Colonic mucosa (tissue), 4 donors: ENCODE measurements at places on chromosomes 12 and 14. TPM values are rescaled to one million over a fixed set of nuclear protein-coding genes. Genes with fewer than 3 reads are reported as not detected.
A peak's percentile ranks its signal among the peaks of the same experiment; 100 is the strongest.

DNA sequence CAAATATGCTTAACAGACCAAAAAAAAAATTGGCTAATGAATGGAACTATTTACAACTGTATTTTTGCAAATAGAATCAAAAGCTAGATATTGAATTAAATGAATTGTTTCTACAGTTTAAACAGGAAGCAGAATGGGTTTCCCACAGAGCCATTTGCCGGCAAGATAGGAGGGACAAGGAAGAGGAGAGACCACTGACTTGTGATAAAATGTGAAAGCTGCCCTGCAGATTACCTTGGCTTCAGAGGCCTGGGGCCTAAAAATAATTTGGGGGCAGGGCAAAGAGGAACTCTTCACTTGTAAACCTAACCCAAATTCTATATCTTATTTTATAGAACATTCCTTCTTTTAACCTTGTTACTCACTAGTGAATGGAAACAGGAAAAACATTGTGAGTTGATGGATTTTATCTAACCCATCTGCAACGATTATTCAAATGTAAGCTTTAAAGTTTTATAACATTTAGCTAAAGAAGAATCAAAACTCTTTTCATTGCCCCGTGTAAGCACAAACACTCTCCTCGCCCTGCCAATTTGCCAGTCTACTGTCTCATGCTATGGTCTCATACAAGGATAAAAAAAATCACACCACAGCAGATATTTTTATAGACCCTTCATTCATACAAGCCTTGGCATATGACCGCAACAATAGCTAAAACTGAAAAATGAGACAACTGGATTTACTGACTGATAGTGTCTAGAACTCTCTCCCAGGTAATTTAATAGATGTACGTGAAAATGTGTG lies 49.5 kb upstream of the MDM1 start:
- no peak for DNase-seq

INHBC gene
- total RNA-seq, result not detected

DNA sequence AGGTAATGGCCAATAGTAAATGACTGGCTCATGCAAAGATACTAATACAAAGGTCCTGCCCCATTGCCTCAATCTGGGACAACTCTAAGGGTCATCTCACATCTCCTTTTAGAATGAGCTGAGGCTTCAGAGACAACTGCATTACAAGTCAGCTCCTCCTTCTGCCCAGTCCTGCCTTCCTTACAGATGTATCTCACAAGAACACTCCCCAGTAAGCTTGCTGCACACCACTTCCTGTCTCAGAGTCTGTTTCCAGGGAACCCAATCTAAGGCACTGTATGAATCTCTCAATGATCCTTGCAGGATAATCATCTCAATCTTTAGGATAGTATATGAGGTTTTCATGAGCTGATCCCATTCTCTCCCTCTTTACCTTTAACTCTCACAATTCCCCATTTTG lies 57.8 kb upstream of the ZDHHC17 start:
- DNase-seq, result no peak

GRCh38 chr14:91606851-91607250 lies 96.7 kb upstream of the PPP4R3A start:
- no peak for DNase-seq

DNA sequence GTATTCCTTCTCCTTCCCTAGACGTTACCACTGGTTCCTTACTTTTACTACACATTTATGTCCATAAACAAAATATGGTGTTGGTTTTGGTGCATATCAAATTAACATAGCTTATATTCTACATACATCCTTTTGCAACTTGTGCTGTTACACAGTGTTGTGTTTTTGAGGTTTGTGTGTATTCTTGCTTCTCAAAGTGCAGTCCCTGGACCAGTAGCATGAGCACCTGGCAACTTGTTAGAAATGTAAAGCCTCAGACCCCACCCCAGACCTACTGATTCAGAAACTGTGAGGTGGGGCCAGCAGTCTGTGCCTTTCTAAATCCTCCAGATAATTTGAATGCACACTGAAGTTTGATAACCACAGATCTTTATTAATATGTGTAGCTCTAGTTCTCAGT lies 65.9 kb downstream of the RNFT2 start:
- no peak for DNase-seq

CD163L1 gene
- 4.2 TPM for total RNA-seq

DNA sequence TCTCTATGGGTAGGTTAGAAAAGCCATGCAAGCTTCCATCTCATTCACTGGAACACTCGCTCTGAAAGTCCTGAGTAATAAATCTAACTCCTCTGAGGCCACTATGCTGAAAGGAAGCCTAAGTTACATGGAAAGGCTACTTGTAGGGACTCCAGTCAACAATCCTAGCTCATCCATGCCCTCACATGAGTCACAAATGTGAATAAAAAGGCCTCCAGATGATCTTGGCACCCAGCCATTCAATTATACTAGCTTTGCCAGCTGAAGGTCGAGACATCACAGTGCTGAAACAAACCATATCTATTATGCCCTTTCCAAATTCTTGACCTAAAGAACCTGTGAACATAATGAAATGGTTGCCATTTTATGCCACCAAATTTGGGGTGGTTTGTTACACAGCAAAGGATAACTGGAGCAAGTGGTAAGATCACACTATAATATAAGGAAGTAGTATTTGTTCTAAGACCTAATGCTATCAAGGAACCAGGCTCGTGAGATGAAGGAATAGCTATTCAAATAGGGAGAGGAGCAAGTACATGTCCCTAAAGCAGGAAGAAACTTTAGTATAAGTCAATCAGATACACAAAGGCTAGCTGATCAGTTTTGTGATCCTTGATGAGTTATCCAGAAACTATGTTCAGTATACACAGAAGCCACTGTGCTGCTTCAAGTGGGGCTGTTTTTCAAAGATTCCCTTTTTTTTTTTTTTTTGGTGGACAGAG lies 142.1 kb downstream of the MED13L start:
- DNase-seq, result no peak

DNA sequence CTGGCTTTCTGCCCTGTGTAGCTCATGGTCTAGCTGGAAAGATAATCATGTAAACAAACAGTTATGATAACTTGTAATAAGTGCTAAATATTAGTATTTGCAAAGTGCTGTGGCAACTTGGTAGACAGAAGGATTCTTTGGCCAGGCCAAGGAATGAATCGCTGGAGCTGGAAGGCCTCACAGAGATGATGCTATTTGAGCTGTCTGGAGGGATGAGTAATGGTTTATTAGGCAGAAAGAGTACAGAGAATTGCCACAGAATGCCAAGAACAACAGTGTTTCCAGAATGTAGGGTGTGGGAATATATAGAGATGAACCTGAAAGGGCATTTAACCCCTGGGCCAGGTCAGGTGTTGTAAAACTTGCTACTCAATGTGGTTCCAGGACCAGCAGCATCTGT lies 27.6 kb downstream of the OTX2 start:
- no peak for DNase-seq

KCNH3 gene
- total RNA-seq, result 0.13 TPM

- DNase-seq, result no peak
Observed at GRCh38 chr14:24058951-24059475, 7.2 kb downstream of the CARMIL3 start.

DNA sequence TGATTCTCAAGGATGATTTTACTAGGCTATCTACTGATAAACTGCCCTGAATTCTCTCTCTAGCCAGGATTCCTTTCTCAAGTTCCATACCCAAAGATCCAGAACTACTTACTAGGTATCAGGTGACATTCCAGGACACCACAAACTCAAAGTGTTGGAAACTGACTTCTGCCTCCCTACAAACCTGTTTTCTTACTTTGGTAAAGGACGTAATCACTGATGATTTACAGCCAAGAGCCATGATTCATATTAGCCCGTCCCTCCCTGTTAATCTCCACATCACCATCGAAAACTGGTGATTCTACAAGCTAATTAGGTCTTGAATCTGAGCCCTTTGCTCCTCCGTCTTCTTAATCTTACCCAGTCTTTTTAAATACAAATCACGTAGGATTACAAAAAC lies 1.0 kb upstream of the ATG14 start:
- no peak for DNase-seq

CLEC6A gene
- not detected for total RNA-seq

KRT78 gene
- total RNA-seq, result not detected

DNA sequence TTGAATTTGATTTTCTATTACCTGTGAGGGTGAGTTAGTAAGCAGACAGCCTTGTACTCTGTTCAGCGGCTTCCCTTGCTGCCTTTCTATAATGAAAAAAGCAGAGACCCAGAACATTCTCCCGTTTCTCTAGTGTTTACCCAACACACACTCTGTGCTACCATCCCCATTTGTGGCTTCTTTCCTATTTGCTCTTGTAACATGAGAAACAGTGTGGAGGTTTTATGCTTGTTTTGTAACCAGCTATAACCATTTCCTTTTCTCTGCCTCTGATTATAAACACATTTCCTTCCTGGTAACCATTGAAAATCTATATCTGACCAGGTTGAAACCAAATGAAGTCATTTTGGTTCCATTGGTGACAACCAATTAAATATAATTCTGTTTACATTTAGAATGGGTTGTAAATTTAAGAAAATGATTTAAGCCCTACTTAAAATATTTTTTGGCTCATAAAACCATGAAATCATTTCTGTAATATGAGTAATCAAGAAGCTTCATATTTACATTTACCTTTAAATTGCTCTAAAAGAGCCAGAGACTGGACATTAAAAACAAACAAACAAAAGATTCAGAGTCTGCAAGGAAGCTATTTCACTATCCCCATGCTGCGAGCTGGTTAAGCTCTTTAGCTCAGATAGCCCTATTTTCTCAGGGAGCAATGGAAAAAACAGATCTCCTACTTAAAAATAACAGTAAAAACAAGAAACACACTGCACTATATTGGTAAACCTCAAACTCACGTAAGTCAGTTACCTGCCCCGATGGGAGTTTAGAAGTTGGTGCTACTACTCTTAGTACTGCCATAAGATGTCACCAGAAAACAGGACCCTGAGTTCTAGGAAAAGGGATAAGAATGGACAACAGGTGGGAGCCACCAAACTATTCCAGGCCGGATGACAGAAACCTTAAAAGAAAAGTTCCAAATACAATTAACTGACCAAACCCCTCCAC lies 206.5 kb upstream of the EEA1 start:
- DNase-seq, result no peak

- peak; percentile 84 for DNase-seq
Observed at GRCh38 chr14:75469606-75470237, 41.9 kb downstream of the JDP2 start.

DNA sequence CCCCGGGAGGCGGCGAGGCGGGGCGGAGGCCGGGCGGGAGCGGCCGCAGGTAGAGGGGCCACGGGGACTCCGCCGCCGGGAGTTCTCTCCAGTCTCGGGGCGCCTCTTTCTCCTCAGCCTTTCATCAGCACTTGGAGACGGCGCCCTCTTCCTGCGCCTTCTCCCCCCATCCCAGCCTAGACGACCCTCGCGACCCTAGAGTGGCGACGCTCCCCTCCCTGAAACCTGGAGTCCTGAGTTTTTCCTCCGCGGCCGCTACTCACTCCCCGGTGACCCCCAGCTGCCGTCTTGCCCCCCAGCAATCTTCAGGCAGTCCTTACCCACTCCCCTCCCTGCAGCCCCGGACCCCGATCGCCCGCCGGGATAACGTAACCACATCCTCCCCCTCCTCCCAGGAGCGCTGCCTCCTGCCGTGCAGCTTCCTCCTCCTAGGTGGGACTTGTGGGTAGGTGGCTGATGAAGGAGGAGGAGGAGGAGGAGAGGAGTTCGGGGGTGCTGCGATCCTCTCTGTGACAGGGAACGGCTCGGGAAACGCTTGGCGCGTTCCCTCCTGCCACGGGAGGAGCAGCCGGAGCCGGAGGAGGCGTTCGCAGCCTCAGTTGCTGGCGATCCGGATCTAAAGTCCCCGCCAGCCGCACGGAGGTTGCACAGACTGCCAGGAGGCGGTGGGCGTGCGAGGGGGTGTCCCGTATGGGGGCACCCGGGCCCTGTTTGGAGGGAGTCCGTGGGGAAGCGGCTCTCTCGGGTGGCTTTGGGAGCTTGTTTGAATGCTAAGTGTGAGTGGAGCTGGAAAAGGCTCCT lies 891 bp downstream of the PLEKHA5 start:
- DNase-seq, result peak; percentile 58

AKAP3 gene
- 3.3 TPM for total RNA-seq

DNA sequence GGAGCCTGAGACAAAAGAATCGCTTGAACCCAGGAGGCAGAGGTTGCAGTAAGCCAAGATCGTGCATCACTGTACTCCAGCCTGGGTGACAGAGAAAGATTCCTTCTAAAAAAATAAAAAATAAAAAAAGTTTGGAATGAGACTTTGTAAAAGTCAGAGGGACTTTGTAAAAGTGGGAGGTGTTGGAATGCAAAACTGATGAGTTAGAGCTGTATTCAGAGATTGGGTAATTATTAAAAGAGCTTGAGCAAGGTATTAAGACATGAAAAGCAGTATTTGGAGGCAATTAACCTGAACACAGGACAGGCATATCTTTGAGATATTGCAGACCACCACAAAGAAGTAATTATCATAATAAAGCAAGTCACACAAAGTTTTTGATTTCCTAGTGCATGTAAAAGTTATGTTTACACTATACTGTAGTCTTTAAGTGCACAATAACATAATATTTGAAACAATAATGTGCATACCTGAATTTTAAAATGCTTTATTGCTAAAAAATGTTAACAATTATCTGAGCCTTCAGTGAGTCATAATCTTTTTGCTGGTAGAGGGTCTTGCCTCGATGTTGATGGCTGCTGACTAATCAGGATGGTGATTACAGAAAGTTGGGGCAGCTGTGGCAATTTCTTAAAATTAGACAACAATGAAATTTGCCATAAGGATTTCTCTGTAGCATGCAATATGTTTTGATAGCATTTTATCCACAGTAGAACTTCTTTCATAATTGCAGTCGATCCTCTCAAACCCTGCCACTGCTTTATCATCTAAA lies 33.1 kb downstream of the PHLDA1 start:
- DNase-seq, result no peak

- DNase-seq, result no peak
Observed at GRCh38 chr12:54129028-54129903, 59.5 kb downstream of the SMUG1 start.

DNA sequence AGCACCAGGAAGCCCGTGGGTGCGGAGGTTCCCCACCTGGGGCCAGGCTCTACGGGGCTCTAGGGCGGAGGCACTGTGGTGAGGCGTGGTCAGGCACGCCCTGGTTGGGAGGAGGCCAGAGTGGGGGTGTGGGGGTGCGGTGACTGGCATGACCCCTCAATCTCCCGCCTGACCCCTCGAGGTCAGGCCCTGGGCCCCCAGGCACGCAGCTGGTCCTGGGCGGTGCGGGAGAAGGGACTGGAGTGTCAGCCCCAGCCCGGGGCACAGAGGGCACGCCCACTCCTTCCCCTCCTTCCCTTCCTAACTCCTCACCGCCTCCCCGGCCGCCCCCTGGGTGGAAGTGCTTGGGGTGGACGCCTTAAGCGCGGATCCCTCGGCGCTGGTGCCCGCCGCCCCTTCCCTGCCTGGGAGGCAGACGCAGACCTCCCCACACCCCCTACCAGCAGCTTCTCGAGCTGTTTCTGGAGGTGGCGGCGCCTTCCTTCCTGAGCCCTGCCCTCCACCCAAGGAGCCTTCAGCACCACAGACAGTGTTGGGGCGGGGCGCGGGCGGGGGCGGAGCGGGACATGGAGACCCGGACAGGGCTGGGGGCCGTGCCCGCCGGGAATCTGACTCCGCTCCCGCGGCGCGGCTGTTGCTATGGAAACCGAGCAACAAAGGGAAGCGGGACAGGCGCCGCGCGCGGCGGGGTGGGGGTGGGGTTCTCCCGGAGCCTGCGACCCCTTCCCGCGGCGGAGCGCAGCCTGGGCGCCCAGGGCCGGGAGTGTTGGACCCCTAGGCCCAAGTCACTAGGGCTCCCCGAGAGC lies 741 bp upstream of the CRIP2 start:
- DNase-seq, result peak; percentile 81
